ENCODE measurements at places on chromosomes 6 and 20. TPM values are rescaled to one million over a fixed set of nuclear protein-coding genes. Genes with fewer than 3 reads are reported as not detected.

The ZBP1 gene
- not detected for total RNA-seq

The SLC22A2 gene
- 1.7 TPM for total RNA-seq

The STK4 gene
- 29.5 TPM for total RNA-seq

The LY6G5B gene
- 4.0 TPM for total RNA-seq

The LY6G5C gene
- 0.85 TPM for total RNA-seq

The PNLDC1 gene
- total RNA-seq = 0.20 TPM

The GGTLC1 gene
- total RNA-seq = not detected

The TFAP2D gene
- total RNA-seq = 0.46 TPM

The LRRC73 gene
- total RNA-seq = 0.78 TPM

The RIOK1 gene
- total RNA-seq = 16.0 TPM

The SNX3 gene
- 207 TPM for total RNA-seq

Data from smooth muscle cell of the pulmonary artery (primary cell).